Stimulated activated CD4-positive, alpha-beta T cell treated with anti-CD3 and anti-CD28 coated beads, Interleukin-4, amount 100 ng/mL, for 48 hours (primary cell): ENCODE measurements at places on chromosomes 2 and 18.

DNA sequence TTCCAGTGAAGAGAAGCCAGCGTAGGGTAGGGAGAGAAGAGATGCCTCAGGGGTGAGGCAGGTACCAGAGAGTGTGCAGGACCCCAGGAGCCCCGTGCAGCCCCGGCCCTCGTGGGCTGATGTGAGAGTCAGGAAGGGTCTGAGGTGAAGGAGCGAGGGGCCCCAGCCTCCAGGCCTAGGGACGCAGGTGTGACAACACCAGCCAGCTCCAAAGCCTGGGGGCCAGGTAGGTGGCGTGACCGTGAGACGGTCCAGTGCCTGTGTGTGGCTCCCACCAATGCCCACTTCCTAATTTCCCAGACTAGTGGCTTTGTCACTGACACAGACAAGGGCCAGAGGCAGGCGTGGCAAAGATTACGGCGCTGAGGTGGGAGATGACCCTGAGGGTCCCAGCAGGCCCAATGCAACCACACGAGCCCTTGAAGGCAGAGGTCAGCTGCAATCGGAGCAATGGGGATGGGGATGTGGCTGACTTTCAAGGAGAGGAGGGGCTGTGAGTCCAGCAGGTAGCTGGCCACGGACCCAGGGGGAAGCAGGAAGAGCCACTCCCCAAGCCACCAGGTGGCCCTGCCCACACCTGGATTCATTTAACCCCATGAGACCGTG is 86.0 kb upstream of the SNTG2 start:
- no peak for DNase-seq

- no peak for DNase-seq
Observed at GRCh38 chr2:157254041-157254440, 3.5 kb upstream of the GALNT5 start.

DNA sequence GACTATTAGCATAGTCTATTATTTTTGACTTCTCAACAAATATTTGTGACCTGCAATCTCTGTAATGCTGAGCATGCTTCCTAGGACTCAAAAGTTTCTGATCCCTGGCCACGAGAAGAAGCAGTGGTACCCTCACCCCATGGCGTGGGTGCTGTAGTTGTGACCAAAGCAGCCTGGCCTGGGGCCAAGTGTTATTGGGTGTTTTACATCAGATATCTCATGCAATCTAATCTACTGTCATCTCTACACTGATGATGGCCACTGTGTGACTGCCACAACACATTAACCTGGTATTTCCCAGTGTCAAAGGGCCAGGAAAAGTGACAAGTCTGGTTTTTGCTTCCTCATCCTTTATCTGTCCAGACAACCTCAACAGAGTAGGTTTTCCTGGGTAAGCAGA is 80.8 kb upstream of the WIPF1 start:
- no peak for DNase-seq

- DNase-seq = no peak
Observed at GRCh38 chr2:185796758-185797157, 58.2 kb downstream of the FSIP2 start.

- no peak for DNase-seq
Observed at GRCh38 chr2:234474654-234475053, 22.2 kb downstream of the ARL4C start.

GRCh38 chr2:217845301-217845700 is 157.5 kb downstream of the TNS1 start:
- no peak for DNase-seq

GRCh38 chr18:39366656-39367055 is 1801.1 kb upstream of the CELF4 start:
- no peak for DNase-seq

GRCh38 chr2:50490991-50491390 is 540.9 kb downstream of the NRXN1 start:
- DNase-seq = no peak

DNA sequence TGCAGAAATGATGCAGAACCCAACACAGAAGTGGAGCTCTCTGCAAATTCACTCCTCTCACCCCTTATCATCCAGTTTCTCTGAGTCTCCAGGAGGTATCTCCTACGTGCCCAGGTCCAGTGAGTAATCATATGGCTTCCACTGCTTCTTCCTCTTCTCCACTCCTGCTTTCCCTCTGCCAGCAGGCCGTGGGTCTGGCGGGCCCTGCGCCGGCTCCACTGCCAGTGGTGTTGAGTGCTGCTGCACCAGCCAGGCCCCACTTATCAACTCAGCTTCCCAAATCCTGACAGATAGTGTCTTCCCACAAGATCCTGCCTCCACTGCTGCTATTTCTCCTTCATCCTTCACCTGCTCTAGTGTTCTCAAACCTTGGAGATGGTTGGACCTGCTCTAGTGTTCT is 227.6 kb upstream of the PARD3B start:
- no peak for DNase-seq

DNA sequence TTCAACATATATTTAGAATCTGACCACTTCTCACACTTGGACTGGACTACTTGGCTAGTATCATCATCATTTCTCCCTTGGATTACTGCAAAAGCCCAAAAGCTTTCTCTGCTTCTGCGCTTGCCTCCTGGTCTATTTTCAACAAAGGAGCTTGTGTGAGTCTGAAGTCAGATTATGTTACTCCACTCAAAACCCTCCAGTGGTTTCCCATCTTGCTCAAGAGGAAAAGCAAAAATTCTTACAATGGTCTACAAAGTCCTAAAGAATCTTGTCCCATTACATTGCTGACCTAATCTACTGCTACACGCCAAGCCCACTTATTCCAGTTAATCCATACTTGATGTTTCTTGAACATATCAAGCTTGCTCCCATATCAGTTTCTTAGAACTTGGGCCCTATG is 9.6 kb downstream of the PREPL start:
- no peak for DNase-seq

DNA sequence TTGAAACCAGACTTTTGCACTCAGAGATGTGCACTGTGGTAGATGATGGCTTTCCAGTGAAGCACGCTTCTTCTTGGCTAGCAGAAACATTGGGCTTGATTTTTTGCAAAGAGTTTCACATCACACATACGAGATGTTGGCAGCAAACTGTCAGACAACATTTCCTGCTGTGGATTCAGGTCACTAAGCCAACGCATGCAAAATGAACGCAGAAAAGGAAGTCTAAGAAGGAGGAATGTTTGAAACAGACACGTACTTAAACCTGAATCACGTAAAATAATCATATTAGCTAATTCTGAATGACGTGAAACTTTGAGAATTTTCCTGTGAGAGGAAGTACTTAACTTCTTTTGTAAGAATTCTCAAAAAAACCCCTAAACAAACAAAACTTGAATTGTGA is 88.1 kb downstream of the EPB41L3 start:
- no peak for DNase-seq

GRCh38 chr2:208266936-208267335 is 881 bp downstream of the PIKFYVE start:
- no peak for DNase-seq

DNA sequence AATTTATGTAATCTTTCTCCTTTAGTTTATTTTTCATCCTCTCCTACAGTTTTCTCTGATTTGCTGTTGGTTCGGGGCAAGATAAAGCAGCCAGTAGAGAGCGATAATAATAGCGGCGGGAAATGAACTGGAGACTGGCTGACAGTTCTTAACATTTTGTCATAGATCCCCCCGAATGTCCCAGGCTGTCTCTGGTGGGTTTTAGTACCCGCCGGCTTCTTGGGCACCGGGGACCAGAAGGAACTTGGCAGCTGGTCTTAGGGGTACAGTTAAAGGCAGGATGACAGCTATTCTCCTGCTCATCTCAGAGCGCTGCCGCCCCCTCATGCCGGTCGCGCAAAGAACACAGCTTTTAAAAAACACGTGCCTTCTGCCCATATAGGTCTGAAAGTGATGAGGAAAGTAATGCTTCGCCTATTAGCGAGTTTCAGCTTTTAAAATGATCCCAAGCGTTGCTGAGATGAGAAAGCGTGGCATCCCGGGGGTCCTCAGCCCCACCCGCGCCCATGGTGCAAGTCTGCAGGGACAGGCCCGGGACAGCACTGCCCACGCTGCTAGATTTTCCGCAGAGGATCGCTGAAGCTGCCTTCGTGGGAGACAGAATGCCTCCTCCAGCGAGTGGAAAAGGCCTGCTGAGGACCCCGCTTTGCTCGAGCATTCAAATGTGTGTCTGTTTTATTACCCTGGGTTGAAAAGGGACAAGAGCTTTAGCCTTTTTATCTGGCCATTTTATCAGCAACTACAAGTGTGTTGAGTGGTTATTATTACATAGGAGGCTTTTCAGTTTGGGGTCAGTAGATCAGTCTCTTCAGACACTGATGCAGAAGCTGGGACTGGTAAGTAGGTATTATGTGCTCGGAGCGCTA is 3.8 kb downstream of the ONECUT2 start:
- DNase-seq = no peak

DNA sequence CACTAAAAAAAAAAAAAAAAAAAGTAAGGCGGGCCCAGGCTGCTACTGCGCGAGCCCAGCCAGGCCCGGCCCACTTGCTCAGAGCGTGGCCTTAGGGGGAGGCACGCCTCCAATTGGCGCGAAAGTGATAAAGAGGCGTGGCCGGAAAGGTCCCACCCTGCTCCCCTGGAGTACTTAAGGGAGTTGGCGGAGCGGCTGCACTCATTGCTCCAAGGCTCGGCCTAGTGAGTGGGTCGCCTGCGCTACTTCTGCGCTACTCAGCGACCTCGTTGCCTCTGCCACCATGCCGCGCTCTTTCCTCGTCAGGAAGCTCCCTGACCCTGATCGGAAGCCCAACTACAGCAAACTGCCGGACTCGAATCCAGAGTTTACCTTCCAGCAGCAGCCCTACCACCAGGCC is 36.9 kb downstream of the UNC80 start:
- no peak for DNase-seq

- DNase-seq = no peak
Observed at GRCh38 chr18:5972298-5972697, 77.0 kb upstream of the TMEM200C start.

GRCh38 chr2:138610201-138610953 is 108.8 kb downstream of the SPOPL start:
- DNase-seq = no peak

- DNase-seq = no peak
Observed at GRCh38 chr2:170647741-170648436, 67.2 kb upstream of the SP5 start.

DNA sequence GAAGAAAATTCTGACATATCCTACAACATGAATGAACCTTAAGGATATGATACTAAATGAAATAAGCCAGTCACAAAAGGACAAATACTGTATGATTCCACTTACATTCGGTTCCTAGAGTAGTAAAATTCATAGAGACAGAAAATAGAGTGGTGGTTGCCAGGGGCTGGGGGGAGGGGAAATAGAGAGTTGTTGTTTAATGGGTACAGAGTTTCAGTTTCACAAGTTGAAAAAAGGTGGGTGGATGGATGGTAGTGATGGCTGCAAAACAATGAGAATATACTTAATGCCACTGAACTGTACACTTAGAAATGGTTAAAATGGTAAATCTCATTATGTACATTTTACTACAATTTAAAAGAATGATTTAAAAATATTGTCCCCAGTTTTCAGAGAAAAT is 53.3 kb upstream of the NFU1 start:
- no peak for DNase-seq

DNA sequence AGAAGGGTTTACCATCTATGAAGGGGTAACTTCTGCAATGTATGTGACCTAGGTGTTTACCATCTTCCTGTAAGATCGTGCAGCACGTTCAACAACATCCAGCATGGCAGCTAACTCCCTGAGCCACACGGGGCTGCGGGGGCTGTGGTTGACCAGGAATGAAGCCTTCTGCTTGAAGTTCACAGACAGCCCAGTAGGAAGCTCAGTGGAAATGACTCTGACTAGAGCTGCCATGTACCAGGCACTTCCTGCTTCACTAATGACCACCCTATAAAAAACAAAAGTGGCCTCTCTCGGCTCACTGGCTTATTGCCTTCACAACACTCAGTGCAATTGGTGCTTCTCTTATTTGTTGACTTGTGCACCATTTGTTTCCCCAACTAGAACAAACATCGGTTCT is 99.7 kb upstream of the SMAD7 start:
- no peak for DNase-seq

GRCh38 chr2:63700271-63700670 is 111.5 kb downstream of the MDH1 start:
- no peak for DNase-seq

DNA sequence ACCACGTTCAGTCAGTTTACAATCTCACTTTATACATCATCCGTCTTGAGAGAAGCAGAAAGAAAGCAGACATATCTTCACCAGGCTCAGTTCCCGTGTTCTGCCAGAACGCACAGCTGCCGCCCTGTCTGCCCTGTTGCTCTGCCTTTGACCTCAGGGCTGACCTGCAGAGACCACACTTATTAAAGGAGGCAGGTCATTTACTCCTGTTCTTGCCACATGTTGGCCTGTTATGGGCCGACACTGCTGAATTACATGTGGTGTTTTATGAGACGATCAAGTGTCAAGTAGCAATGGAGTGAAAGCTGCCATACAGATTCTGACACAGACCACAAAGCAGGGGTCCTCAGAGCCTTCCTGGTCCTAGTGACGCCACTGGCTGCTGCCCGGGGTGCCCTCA is 232.2 kb downstream of the TTC32 start:
- DNase-seq = no peak

DNA sequence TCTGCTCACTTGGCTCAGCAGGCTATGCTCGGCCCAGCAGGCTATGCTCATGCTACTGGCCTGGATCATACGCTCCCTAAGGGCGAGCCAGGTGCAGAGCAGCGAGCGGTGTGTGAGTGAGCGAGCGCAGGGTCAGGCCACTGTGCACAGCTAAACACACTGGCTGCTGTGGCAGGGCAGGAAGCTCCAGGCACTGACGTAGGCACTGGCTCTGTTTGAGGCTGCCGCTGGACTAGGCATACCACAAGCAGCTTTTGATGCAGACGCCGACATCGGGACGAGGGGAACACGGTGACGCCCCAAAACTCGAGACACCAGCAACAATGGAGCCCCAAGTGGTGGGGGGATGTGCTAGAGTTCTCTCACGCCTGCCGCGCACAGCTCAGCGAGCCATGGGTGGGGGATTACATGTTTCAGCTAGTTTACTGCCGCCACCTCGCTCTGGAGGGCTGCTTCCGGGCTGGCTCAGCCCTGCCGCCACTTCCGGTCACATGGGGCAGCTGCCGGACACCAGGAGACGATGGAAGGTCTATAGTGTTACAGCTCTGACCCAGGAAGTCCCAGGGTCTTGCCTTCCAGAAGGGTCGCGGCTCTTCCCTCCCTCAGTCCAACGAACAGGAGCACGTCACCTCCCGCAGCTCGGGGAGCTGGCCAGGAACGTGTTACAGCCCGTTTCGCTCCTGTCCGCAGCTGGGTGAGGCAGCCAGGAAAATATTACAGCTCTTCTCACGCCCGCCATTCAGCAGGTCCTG is 1176.9 kb upstream of the LRRTM1 start:
- no peak for DNase-seq

DNA sequence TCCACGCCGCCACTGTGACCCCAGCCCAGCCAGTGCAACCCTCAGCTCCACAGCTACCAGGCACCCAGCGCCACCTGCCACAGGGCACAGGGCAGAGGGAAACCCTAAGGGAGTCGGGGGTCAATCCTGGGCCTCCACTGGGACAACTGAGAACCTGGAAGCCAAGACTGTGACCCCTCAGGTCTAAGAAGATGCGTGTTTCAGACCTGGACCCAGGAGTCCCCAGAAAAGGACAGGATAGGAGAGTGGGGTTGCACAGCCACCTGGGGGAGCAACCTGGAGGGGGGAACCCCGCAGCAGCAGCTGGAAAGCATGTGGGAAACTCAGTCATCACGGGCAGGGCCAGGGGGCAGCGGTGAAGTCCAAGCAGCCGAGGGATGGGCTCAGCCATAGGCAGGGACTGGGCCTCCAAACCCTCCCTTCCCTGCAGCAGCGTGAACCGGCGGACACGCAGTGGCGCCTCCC is 4.1 kb downstream of the ESPNL start:
- DNase-seq = no peak

- DNase-seq = no peak
Observed at GRCh38 chr2:240701736-240702639, 10.3 kb downstream of the AQP12A start.
